AML-193 (cell line): ENCODE measurements at places on chromosomes 13 and 19.

DNA sequence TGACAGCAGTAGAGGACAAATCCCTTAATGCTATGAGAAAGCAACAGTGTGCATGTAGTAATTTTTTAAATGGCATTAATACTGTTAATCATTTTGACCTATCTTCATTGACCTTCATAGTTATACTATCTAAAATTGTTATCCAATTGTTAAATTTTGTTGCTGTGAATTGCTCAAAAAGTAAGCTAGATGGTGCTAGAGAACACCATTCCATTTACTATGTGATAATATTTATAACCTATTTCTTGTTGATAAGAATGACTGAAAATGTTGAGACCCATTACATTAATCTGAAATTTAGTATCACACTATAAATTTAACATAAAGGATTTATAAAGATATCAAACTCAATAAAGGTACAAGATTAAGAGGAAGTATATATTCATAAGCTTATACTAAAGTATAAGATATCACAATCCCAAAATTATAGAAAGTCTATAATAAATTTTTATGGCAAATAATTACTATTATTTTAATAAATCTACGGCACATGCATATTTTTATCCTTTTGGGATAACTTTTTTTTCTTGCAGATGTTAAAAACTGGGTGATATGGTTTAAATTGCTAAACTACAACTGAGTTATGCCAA lies 1573.3 kb downstream of the PCDH9 start:
- peak; percentile 2 for DNase-seq

DNA sequence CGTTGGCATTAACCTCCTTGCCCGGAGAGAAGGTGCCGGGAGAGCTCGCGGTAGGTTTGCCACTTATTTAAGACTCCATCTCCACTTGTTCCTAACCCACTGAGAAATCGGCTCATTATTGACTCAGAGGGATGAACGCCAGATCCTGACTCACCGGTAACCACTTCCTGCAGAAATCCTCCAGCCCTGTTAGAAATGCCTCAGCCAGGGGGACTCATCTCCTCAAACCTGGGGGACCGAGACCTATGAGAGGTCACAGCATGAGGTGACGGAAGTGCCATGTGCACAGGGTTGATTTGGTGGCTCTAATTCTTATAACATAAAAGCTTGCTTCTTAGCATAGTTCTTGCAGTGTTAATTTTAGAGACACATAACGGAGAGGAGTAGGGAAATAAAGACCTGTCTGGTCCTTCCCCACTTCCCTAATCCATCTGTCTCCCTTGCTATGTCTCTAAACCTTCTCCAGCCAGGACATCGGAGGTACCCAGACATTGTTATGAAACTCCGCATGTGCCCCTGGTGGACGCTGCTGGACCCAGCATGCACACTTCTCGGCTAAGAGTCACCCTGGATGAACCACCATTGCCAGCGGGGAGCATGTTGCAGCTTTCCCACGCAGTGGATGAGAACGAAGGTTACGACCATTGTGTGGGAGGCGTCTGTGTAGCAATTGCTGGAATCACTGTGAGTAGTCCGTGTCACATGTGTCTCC lies 158.9 kb downstream of the EFNB2 start:
- no peak for DNase-seq

- no peak for DNase-seq
Observed at GRCh38 chr13:110116072-110116487, 190.9 kb downstream of the COL4A1 start.

DNA sequence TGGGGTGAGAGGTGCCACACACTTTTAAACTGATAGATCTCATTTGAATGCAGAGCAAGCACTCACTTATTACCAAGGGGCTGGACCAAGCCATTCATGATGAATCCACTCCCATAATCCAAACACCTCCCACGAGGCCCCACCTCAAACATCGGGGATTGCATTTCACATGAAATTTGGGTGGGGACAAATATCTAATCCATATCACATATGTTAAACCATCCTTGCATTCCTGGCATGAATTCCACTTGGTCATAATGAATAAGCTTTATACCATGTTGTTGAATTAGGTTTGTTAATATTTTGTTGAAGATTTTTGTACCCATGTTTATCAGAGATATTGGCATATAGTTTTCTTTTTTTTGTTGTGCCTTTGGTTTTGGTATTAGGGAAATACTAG lies 1198.7 kb upstream of the ATXN8OS start:
- DNase-seq: no peak

- DNase-seq: no peak
Observed at GRCh38 chr19:4094291-4094690, 27.6 kb upstream of the ZBTB7A start.

GRCh38 chr13:112711528-112712265 lies 21.9 kb downstream of the ATP11A start:
- DNase-seq: no peak

DNA sequence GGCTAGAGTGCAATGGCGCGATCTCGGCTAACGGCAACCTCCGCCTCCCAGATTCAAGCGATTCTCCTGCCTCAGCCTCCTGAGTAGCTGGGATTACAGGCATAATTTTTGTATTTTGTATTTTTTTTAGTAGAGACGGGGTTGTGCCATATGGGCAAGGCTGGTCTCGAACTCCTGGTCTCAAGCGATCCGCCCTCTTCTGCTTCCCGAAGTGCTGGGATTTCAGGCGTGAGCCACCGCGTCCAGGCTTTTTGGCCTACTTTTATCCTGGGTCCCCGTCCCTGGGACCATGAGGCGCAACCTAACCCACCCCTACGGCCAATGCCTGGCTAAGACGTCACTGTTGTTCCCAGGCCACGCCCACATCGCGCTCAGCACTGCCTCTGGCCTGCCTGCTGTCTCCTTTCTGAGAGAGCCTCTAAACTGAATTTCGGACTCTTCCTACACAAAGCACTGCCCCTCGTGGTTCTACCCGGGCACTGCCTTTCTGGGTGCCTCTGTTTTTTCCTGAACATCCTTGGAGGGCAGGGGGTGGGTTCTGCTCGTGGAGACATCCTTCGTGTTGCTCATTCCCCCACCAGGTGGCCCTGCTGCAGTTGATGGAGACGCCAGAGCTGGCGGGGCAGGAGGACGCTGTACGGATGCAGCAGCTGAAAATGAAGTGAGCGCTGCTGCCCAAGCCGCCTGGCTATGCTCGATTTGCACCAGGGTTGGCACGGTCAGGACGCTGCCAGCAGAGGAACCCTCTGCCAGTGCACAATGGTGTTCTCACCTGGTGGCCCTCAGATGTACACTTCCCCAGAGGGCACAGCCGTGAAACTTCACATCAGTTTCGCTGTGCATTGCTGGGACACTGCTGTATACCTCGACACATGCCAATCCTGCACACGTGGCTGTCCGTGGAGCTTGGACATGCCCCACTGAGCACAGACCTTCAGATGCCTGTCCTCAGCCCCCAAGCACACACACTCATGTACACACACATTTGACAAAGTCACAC lies 2.0 kb downstream of the REX1BD start:
- peak; percentile 70 for DNase-seq

GRCh38 chr13:41811588-41812021 lies 149.3 kb downstream of the VWA8 start:
- no peak for DNase-seq
